ENCODE measurements at places on chromosomes 11 and 22.

DNA sequence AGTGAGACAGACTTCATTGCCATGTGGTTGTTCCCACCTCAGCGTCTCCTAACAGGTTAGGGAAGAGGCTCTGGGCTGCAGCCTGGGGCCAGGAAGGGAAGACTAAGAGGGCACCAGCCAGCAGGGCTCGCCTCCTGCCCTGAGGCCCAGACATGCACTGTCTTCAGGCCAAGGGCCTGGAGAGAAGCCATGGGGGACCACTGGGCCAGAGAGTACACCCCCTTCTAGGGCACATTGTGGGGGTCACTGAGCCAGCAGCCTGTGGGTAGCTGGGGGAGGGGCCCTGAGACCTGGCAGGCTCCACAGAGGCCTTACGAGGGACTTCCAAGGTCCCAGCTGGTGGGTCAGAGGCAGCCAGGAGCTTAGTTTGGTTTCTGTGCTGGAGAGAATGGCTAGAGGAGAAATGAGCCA lies 25.0 kb upstream of the MYRF start:
- no peak for DNase-seq

GRCh38 chr11:6319704-6320410 lies 444 bp downstream of the CAVIN3 start:
- no peak for DNase-seq

DNA sequence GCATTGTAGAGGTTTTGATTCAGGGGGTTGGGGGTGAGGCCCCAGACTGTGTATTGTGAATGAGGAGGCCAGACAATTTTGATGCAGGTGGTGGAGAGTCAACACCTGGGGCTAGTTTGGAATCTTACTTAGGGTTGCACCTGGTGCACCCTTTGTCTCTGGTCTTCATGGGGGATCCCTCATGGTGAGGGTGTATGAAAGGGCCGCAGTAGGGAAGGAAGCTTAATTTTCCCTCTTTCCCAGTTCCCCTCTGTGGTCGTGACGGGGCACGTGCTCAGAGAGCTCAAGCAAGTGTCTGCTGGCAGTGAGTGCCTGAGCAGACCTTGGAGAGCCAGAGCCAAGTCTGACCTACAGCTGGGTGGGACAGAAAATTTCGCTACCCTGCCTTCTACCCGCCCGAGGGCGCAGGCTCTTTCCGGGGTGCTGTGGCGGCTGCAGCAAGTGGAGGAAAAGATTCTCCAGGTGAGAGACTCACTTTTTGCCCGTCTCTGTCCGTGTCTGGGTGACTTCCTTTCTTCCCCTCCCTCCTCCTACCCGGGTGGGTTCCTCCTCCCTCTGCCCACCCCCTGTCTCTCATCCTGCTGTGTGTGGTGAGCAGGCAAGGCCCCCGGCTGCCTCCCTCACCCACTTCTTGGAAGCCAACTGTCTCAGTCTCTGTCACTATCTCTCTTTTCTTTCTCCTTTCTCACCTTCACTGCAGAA lies 131.7 kb downstream of the MICAL2 start:
- DNase-seq = peak; percentile 99

DNA sequence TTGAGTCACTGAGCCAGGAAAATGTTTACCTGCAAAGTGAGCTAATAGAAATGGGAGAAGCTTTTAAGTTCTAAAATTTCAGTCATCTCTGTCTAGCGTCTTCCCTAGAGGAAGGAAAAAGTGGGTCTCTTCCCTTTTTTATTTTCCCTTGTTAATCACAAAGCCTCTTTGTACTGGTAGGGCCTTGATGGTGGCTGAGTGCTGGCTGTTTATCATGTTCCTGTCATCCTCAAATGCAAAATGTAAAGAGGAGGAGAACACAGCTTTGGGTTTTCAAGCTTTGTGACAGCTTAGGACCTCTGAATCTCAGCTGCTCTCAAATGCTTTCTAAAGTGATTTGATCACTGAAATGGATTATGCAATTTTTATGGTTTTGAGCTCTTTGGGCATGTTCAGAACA lies 222.0 kb downstream of the TMEM135 start:
- DNase-seq = no peak

DNA sequence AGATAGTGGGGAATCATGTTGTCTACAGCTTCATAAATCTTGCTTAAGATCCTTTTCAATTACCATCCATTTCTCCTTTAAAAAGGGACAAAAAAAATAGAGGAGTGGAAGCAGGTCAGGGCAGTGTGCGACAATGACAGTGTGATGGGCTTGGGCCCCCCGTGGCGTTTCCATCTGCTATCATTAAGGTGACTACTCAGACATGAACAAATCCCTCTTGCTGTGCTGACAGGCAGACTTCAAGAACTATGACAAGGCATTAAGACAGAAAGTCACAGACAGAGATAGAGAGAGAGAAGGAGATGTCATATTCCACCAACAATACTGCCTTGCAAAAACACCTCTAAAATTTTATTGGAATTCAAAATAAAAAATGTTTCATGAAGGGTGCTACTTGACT lies 263.2 kb downstream of the DCDC1 start:
- peak; percentile 95 for DNase-seq

DNA sequence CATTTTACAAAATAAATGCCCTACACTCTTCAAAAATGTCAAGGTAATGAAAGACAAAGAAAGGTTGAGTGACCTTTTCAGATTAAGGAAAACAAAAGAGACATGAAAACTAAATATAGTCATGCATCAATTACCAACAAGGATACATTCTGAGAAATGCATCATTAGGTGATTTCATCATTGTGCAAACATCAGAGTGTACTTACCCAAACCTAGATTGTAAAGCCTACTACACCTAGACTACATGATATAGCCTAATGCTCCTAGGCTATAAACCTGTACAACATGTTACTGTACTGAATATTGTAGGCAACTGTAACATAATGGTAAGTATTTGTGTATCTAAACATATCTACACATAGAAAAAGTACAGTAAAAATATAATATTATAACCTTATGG lies 26.7 kb downstream of the INTS4 start:
- DNase-seq = no peak

- DNase-seq = no peak
These were observed 44.4 kb downstream of the VSIG10L2 start for GRCh38 chr11:125990244-125990643.
